ENCODE measurements at places on chromosomes 2 and 18.

GRCh38 chr2:217903859-217904613 is 98.8 kb downstream of the TNS1 start:
- DNase-seq: no peak

DNA sequence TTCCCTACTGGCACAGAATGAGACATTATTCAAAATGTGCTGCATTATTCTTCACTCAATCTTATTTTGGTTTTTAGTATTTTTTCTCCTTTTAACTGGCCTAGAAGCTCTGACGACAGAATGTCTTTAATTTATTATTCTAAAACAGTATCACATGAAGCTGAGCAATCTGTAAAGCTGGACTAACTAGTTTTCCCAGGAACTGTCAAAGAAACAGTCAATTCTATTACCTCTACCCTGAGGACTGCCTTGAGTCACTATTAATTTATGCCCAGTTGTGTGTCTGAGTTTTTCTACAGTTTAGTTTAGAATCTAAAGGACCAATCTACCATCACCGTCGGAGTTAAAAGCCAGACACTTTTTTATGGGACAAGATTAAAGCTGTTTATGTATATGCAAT is 31.6 kb downstream of the MBD2 start:
- no peak for DNase-seq

DNA sequence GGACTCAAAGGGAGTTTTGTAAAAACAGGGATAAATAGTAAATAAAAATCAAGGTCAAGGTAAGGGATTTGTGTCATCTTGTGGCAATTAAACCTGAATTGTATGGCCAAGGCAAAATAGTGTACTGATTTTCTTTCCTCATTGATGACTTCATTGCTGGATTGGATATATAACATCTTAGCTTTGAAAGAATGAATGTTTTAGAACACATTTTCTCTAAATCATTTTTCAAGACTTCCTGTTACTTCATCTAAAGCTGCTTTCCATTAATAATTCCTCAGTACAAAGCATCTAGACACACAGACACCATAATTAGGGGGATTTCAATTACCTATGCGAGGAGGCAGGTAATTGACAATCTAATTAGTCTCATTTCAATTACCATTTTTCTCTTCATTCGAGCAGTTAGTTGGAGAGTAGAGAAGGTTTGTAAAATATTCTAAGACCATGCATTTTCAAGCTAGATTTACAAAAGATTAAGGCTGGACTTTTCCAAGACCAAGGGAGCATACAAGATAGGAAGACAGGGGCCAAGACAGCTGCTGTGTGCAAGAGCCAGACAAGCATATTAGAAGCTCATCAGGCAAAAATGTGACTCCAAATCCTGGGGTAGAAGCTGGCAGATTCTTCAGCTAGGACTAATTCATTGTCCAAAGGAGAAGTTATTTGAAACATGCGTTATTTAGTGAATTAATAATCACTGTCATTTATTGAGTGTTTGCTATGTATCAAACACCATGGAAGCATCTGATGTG is 253.6 kb downstream of the EPHA4 start:
- DNase-seq: peak; percentile 41

- DNase-seq: no peak
Observed at GRCh38 chr2:203708846-203709396, 2.5 kb downstream of the CD28 start.

DNA sequence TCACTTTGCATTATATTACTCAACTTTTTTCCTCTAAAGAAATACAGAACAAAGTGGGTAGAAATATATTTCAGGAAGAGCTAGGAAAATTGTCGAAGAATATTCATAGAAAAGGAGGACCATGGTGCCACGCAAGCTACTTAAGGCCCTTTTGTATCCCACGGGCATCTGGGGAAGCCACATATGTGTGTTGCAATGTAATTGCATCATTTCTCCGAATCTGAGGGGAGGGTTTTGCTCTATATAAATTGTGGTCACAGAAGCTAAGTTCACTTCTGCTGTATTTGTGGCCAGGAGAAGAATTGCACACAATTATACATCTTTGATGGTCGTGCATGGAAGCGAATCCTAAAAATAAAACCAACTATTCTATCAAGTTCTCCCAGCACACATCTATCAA is 360.3 kb downstream of the IRS1 start:
- no peak for DNase-seq

DNA sequence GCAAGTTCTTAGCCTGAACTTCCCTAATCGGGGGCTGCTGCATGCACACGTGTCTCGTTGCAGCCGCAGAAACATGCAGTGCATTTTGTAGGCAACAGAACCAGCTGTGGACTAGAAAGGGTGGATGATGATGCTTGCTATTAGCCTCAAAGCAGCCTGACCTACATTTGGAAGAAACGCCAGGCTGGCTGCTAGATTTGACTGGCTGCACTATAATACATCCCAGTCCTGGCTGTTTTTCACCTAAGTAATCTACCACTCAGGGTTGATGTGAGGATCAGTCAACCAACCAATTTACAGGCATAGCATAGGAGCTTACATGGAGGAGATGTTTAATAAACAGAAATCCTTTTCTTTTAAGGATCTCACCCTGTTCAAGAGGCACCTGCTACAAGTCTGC is 56.4 kb upstream of the SPP2 start:
- no peak for DNase-seq

- no peak for DNase-seq
Observed at GRCh38 chr2:24521975-24522639, 31.1 kb downstream of the NCOA1 start.

- no peak for DNase-seq
Observed at GRCh38 chr2:88845772-88846661, 154.5 kb downstream of the RPIA start.

GRCh38 chr2:113164215-113164929 is 9.4 kb upstream of the PSD4 start:
- DNase-seq: no peak

- DNase-seq: no peak
Observed at GRCh38 chr2:104658144-104658835, 195.6 kb upstream of the POU3F3 start.

GRCh38 chr18:67790527-67790926 is 274.0 kb upstream of the DSEL start:
- DNase-seq: no peak

- DNase-seq: no peak
Observed at GRCh38 chr2:142179686-142180085, 48.9 kb upstream of the LRP1B start.

GRCh38 chr2:20173064-20173463 is 51.9 kb downstream of the SDC1 start:
- no peak for DNase-seq

DNA sequence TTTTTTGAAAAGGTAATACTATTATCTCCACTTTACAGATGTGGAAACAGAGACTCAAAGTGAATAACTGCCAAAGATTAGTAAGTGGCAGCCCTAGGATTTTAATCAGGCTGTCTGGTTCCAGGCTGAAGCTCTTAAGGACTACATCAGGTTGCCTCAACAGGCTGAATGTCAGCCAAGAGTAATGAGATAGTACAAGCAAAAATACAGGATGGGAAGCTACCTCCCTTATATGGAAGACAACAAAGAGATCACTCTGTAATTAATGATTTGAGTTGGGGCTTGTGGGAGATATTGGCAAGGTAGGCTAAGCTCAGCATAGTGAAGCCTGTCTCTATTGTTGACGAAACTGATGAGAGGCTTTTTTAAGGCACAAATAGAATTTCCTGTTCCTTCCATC is 323.1 kb downstream of the KCNJ3 start:
- no peak for DNase-seq

DNA sequence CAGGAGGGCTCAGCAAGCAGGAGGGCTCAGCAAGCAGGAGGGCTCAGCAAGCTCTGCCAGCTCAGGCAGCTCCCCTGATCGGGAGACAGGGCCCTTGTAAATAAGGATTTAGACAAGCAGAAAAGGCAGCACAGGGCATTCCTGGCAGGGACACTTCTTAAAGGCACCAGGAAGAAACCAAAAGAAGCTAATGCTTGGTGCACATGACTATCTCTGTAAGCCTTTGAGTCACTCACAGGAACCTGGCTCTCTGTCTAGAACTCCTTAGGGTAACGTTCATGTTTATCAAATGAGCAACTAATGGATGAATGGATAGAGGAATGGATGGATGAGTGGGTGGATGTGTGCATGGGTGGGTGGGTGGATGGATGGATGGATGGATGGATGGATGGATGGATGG is 28.4 kb downstream of the TMEM37 start:
- no peak for DNase-seq

- no peak for DNase-seq
Observed at GRCh38 chr2:12050396-12050795, 304.0 kb downstream of the LPIN1 start.

DNA sequence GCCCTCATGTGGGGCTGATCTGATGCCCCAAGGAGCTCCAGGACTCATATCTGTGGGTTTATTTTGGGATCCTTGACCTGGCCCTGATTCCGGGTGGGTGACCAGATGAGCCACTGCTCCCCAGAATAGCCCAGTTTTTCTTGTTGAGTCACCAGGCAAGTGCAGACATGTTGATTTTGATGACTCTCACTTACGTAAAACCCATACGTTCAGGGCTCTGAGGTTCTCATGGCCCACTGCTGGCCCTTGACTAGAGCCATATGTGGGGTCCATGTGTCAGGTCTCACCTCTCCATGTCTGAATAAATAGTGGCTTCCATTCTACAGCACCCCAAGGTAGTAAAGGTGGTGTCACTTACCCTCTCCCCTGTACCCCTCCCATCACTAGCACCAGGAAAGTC is 41.9 kb downstream of the CDC42EP3 start:
- no peak for DNase-seq

GRCh38 chr18:24918257-24918656 is 433.7 kb downstream of the ZNF521 start:
- no peak for DNase-seq

DNA sequence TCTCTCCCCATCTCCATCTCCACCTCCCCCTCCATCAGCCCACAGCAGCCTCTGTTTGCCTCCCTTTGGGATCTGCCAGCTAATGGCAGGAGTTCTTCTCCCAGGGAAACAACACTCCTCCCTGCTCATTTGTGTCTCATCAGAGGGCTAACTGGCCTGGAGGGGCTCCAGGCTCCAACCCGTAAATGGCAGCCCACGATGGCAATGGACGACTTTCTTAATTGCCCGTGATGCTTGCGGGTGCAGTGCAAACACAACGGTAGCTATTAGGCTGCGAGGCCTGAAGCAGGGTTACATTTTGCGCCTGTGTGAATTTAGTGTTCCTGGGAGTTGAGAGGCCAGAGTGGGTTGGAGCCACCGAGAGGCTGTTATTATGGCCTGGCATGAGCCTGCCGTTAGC is 285.1 kb downstream of the TNS1 start:
- DNase-seq: no peak

GRCh38 chr18:4450065-4450658 is 4.9 kb downstream of the DLGAP1 start:
- no peak for DNase-seq

DNA sequence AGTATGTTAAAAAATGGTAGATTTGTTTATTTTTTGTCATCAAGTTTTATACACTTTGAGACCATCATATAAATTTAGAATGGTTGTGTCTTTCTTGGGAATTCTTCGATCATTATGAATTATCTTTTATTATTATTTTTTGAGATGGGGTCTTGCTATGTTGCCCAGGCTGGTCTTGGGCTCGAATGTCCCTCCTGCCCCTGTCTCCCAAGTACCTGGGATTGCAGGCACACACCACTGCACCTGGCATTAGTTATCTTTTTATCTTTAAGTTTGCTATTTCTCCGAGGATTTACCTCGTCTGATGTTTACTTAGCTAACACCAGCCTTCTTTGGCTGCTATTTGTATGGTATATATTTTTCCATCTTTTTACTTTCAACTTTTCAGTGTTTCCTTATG is 100.0 kb downstream of the BIRC6 start:
- DNase-seq: no peak

DNA sequence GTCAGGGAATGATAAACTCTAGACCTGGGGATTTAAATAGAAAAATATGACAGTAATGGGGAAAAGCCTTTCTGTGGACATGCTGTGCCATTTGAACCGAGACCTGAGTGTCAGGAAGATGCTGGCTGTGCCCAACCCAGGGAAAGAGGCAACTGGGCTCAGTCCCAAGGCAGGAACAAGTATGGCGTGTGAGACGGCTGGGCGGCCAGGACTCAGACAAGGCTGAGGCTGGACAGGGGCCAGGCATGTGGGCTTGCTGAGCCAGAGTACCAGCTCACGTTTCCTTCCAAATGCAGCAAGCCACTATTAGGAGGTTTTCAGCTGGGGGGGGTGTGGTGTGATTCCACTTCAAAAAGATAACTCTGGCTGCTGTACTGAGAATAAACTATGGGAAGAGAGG is 92.4 kb downstream of the INPP5D start:
- no peak for DNase-seq

DNA sequence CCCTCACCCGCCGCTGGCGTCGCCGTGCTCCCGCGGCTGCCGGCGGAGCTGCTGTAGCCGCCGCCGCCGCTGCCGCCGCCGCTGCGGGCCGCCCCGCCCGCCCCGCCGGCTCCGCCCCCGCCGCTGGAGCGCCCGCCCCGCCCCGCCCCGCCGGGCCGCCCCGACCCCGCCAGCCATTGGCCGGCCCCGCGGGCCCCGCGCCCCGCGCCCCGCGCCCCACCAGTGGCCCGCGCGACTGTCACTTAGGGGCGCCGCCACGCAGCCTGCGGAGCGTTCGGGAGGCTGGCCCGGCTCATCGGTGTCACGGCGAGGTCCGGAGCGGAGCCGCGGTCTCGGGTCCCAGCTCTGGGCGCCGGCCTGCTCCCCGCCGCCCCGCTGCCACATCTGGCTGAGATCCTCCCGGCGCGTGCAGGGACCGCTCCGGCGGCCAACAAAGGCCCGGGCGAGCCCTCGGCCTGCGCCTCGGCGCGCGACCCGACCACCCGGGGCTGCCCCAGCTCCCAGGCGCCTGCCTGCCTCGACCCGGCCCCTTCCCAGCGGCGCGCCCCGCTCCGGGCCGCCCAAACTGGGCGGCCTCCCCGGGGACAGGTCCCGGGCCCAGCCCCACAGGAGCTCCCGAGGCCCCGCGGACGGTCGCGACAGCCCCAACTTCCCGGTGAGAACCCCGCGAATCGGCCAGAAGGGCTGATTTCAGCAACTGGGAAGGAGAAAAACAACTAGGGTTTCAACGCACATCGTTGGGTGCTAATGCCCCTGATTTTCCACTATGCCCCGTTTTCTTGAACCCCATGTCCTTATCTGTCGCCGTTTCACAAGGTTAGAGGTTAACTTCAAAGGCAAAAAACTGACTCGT is at the start of gene MGAT4A:
Gene MGAT4A (minus strand): TSS at position 92 of the 853 bp plus-strand sequence. CDS start 4,800 bp downstream, outside the sequence.
- DNase-seq: peak; percentile 90

GRCh38 chr2:166256896-166257295 is 118.8 kb downstream of the SCN9A start:
- DNase-seq: no peak

- no peak for DNase-seq
Observed at GRCh38 chr2:159133797-159134196, 152.7 kb downstream of the WDSUB1 start.

DNA sequence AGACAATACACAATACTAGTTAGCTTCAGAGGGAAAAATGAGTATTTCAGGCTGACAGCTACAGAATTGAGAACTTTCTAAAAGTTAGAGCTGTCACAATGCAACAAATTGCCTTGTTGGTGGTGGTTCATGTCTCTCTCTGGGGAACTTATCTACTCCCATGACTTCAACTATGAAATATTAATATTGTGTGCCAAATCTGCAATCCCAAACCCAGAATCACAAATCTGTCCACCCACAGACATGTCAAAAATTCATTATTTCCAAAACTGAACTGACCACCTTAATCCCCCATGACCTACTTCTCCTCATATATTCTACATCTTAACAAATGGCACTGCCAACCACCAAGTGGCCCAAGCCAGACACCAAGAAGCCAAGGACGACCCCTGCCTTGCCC is 143.5 kb downstream of the TCF4 start:
- DNase-seq: no peak
